ENCODE measurements at places on chromosomes 11 and 22. TPM values are rescaled to one million over a fixed set of nuclear protein-coding genes. Genes with fewer than 3 reads are reported as not detected.

DNA sequence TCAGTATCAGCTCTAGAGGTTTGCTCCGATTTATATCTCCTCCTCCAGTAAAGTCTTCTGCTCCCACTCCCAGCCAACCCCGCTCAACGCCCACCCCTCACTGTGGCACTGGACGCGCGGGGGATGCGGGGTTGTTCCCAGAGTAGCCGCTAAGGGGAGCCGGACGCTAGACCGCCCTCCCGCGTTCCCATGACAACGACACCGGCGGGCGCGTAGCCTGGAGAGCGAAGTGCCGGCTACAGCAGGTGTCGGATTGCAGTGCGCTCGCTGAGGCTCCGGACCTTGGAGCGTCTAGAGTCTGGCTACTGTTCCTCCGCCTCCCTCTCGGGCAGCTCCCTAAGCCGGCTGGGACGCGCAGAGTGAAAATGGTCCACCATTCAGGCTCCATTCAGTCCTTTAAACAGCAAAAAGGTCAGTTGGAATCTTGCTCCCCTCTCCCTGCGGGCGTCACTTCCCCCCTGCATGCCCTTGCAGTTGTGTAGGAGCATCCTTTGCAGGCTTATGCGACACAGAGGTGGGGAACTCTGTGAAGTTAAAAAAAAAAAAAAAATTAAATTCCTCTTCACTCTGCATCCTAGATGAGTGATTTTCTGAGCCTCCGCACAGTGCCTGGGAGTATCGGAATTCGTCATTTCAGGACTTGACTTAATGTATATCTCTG is at the start of gene ANO3:
TSS of gene ANO3 (plus strand) at position 220 of the 661 bp plus-strand sequence. CDS start at position 366, 146 bp downstream.
- peak; percentile 76 for DNase-seq

DNA sequence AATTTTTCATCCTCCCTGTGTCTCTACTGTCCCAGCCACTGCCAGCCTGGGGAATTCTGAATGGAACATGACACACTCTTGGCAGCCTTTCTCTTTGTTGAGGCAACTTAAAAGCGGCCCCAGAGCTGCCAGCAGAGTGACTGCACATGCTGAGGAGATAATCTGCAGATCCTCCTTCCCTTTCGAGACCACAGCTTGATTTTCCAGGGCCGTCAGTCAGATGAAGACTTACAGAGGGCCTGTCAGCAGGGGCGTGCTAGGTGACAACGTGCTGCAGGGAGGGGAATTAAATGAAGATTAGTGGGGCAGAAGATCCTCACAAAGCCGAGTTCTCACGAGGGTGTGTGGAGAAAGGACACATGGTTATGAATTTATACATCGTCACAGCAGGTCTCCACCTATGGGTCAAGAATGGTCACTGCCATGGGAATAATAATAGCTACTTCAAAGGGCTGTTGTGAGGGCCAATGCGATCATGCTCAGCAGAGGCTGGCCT is 193.5 kb upstream of the PITPNB start:
- DNase-seq = peak; percentile 73

DNA sequence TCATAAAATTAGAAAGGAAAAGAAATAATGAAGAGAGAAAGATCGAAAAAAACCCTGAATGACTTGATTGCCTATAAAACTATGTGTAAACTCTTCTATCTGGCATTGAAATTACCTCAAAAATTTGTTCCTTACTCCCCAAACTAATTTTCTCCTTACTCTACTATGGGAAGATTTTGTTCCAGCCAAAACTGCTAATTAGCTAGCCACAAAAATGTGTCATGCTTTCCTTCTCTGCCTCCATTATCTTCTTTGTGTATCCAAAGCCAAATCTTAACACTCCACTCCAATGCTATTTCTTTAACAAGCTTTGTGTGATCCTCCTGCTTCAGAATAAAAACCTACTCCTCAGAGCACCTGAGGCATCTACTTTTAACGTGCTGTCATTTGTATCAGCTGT is 831.2 kb downstream of the METTL15 start:
- no peak for DNase-seq

DNA sequence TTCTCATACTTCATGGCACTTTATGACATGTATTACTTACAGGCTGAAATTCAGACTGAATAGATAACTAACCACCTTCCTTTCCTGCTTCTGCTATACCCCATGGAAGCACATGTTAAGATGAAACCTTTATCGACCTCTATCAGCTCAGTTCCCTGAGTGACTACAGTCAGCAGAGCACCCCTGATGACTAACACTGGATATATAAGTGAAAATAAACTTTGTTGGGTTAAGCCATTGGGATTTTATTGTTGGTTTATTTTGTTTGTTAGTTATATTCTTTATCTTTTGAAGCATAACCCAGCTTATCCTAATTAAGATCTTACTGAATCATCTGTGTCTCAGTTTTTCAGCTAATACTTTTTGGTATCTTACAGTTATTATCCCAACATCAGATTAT is 23.0 kb upstream of the MAML2 start:
- no peak for DNase-seq

GRCh38 chr11:44570411-44571155 is 5.1 kb downstream of the CD82 start:
- no peak for DNase-seq

GRCh38 chr11:125275905-125276618 is 111.5 kb downstream of the PKNOX2 start:
- DNase-seq = no peak

GRCh38 chr11:1779034-1779805 is 15.5 kb upstream of the CTSD start:
- no peak for DNase-seq

The YPEL1 gene
- total RNA-seq = 0.40 TPM

The MMP7 gene
- total RNA-seq = not detected

The PISD gene
- 26.8 TPM for total RNA-seq

The TTC36 gene
- total RNA-seq = not detected

Data from SK-MEL-5 (cell line).